ENCODE measurements at places on chromosomes 12 and 14. TPM values are rescaled to one million over a fixed set of nuclear protein-coding genes. Genes with fewer than 3 reads are reported as not detected.
A peak's percentile ranks its signal among the peaks of the same experiment; 100 is the strongest.

The TMEM117 gene
- 9.0 TPM for total RNA-seq

The KLRC1 gene
- total RNA-seq, result not detected

- no peak for DNase-seq
Measured at GRCh38 chr14:95300002-95300696, 19.6 kb downstream of the CLMN start.

- DNase-seq, result no peak
Measured at GRCh38 chr14:68160779-68161546, 341.4 kb downstream of the RAD51B start.

- DNase-seq, result peak; percentile 6
Measured at GRCh38 chr14:62206456-62206855, 444.2 kb downstream of the SNAPC1 start.

- DNase-seq, result peak; percentile 96
Measured at GRCh38 chr14:103594265-103594664, 31.5 kb downstream of the COA8 start.
